ENCODE measurements at places on chromosomes 1 and 21.
A peak's percentile ranks its signal among the peaks of the same experiment; 100 is the strongest.

DNA sequence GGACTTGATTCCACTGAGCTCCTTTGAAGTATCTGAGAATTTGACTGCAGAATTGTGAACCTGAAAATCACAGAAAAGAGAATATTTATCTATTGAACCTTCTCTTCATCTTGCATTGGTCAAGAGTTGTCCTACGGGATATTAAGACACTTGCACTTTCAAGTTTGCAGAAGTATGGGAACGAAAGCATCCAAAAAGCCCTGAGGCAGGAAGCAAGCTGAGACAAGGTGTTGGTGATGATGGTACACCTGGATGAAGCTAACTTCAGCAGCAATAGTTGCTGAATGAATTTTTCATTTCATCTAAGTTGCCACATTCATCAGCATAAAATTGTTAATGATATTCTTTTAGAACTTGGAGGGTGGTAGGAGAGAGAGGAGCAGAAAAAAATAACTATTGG lies 686.6 kb upstream of the ADAMTS5 start:
- DNase-seq = no peak

DNA sequence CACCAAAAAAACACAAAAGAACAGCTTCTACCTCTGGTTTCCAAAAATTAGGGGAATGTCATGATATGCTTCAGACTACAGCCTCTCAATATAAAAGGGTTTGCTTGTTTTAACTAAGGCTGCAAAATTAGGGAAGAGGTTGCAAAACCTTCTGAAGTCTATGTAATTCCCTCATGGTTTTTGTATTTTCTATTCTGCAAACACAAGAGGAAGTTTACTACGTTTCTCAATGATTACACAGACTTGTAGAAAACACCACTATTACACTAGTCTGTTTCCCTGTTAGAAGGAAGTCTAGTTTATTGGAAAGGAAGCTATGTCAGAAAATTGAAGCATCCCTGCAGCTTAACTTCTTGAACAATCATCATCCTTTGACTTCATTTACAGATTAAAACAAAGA lies 229.7 kb upstream of the FMN2 start:
- peak; percentile 84 for DNase-seq

GRCh38 chr1:41368366-41368765 lies 7.1 kb downstream of the FOXO6 start:
- no peak for DNase-seq

- DNase-seq = peak; percentile 35
Observed at GRCh38 chr1:22398656-22399420, 52.8 kb upstream of the ZBTB40 start.

- peak; percentile 56 for DNase-seq
Observed at GRCh38 chr1:84103197-84103992, 40.7 kb upstream of the PRKACB start.

DNA sequence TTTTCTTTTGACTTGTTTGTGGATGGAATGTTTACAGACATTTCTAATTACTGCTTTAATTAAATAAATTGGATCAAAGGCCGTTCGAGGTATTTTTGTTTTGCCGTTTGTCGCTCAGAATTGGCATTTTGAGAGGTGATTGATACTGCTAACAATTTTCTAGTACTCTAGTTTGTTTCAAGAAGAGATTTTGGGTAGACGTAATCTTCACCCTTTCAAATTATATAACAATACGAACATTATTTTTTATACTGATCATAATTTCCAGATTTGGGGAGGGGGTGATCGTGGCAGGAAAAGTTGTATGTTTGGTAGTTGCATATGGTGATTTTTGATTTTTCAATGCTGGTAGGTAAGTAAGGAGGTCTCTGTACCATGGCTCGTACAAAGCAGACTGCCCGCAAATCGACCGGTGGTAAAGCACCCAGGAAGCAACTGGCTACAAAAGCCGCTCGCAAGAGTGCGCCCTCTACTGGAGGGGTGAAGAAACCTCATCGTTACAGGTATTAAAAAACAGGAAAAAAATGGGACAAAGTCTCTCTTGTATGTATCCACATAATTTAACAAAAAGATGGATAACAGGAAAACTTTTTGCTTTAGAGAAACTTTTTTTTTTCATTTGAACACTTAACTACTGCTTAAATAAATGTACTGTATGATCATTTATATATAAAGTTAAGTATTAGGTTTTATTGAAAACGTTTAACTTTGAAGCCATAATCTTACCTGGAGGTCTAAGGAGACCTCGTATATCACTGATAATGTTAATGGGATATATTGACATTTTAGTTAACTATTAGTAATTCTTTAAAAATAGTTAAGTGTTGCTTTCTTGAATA lies 1.7 kb downstream of the H3-3A start:
- DNase-seq = peak; percentile 50

DNA sequence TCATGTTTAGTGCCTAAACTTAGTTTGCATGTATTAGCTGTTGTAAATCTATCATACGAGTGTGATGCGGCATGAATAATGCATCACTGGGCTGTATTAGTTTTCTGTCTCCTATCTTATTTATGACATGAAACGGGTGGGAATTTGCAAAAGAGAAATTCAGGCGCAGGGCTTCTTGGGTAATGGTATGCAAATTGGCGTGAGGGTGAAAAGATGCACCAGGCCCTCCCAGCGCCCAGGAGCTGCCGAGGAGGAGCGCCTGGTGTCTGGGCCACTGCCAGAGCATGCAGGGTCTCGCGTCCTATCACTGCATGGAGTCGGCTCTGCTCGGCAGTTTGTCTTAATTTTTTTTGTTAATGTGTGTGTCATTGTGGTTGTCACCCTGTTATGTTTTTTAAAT lies 82.9 kb upstream of the ACTL8 start:
- DNase-seq = no peak

GRCh38 chr21:36601362-36601761 lies 97.6 kb upstream of the SIM2 start:
- DNase-seq = no peak

- peak; percentile 60 for DNase-seq
Observed at GRCh38 chr1:79052829-79053449, 46.4 kb upstream of the ADGRL4 start.

DNA sequence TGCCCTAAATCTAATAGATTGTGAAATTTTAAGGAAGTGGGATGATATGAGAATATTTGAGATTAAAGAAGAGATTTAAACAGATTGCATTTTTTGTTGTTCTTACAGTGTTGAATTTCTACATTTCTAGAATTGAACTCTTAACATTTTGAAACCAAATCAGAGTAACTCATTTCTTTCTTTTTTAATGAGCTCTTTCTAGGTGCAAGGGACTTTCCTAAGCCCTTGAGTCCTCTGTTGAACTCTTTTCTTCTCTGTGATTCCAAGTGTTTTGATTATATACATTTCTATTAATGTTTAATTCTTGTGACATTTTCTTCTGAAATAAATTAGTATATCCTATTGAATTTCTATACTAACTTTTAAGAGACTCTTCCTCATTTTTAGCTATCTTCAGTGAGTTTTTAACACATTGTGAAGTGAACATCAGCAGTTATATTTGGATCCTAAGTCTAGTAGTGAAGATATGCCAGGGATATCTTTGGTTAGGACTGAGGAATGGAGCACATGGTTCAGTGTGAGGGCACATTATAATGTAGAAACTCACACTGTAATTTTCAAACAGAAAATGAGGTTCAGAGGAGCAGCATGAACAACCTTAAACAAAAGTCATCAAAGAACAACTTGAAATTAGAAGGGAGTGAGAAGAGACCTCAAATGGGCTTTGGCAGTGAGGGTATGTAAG lies 53.1 kb downstream of the ATG4C start:
- no peak for DNase-seq

- no peak for DNase-seq
Observed at GRCh38 chr1:161131523-161132409, 701 bp downstream of the DEDD start.

DNA sequence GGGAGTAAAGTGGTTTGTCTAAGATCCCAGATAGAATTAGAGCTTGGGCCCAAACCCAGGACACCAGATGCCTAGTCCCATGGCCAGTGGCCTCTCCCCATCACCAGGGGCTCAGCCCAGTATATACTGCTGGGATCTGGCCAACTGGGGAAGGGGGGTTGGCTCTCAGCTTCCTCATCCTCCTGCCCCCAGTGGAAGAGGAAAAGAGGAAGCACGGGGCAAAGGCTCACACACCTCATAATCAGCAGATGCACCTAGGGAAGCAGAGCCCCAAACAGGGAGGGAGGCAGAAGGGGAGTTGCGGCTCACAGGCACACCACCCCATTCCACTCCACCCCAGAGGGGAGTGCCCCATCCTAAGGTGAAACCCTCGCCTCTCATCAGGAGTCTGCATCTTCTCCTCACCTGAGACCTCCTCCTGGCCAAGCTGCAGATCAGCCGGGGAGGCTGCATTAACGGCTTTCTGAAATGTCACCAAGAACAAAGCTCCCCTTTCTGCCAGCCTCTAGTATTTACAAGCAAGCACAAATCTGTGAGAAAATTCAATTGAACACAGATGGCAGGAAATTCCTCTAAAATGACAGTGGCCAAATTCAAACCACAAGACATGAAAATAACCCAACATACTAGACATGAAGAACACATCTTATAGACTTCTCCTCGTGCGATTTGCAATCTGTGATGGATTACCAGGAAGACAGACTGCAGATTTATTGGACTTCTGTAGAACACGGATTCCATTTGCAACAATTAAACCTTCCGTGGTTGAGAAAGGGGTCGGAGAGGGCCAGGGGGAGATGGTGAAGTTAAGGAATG lies 82.8 kb downstream of the GLIS1 start:
- peak; percentile 1 for DNase-seq

GRCh38 chr1:31153423-31153822 lies 86.3 kb downstream of the NKAIN1 start:
- no peak for DNase-seq

- peak; percentile 68 for DNase-seq
Observed at GRCh38 chr1:109193653-109194590, 19.8 kb upstream of the SARS1 start.

DNA sequence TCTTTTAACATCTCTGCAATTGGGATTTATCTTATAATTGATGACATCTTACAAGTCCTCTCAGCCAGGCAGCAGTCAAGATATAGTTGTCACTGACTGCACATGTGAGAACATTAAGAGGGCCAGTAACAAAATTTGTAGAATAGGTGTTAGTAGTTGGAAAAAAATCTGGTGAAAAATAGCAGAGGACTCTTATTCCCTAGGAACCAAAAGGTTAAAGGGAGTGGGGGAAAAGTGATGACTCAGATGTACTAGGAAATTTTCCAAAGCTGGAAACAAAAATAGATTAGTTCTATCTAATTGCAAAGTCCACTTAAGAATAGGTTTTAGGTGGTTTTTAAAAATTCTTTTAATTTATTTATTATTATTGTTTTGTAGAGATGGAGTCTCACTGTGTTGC lies 3.6 kb downstream of the NUP210L start:
- no peak for DNase-seq

DNA sequence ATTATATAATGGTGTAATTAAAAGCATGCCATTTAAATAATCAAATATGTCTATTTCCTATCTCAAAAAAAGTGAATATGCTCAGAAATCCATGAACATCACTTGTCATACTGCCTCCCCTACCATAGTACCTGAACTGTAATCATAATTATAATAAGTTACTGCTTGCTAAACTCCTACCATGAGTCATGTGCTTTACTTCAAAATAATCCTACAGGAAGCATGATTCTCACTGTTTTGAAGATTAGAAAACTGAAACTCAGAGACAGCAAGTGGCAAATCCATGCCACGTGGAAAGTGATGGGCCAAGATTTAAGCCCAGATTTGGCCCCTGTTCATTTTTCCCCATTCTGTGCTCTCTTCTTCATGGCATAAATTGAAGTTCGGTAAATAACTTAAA lies 5.2 kb downstream of the LRRC7 start:
- no peak for DNase-seq

GRCh38 chr1:36595921-36596320 lies 113.2 kb upstream of the CSF3R start:
- DNase-seq = no peak

GRCh38 chr1:169511316-169512005 lies 25.7 kb upstream of the SLC19A2 start:
- DNase-seq = no peak

DNA sequence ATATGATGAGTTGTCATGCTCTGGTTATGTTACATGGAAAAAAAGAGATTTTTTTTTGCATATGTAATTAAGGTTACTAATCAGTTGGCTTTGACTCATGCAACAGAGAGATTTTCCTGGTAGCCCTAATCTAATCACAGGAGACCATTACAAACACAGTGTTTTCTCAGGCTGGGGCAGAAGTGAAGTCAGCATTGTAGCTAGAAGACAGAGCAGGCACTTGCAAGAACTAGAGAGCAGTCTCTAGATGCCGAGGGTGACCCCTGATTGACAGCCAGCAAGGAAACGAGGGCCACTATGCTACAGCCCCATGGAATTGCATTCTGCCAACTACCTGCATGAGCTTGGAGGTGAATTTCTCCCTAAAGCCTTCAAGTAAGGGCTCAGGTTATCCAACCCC lies 151.3 kb downstream of the RUNX1 start:
- no peak for DNase-seq

- no peak for DNase-seq
Observed at GRCh38 chr1:13714851-13715250, 14.9 kb downstream of the PRDM2 start.

Measured in MV-4-11 (cell line).